Upper lobe of left lung (tissue), 6 donors: ENCODE measurements at places on chromosomes 7 and 10. TPM values are rescaled to one million over a fixed set of nuclear protein-coding genes. Genes with fewer than 3 reads are reported as not detected.

GRCh38 chr10:99369551-99369950 is 40.4 kb downstream of the CNNM1 start:
- no peak overlapping the region for H3K4me3 ChIP-seq
- DNase-seq: no peak
- H3K4me1 ChIP-seq: no peaks in the 10 kb centered on the region
- no peak overlapping the region for H3K27ac ChIP-seq

DNA sequence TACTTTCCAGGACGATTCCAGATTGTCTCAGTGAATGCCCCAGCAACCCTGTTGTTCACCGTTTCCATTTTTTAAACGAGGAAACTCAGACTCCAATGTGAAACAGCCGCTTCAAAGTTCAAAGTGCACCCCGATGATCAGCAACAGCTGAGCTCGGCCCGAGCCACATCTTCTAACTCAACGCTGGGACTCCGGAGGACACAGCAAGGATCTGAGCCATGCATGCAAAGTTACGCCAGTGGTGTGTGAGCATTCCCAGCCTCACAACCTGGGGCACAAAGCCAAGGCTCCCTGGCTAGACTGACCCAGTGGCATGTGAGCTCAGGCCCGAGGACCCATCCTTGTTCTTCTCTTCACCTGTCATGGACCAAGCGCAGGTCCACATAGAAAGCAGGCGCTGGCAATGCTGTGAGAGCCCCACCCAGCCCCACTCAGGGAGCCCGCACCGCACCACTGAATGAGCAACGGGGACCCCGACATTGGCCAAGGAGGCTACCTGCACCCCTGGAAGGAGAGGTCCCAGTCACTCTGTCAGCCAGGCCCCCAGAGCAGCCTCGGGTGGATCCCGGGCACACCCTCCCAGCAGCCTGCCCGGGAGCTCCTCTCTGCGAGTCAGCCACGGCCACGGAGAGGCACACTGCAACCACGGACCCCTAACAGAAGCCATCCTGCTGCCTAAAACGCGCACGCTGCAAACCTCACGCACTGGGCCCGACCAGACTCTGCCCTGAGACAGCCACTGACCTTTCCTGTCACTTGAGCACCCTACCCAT is 82.9 kb downstream of the MAD1L1 start:
- no peaks in the 10 kb centered on the region for H3K27me3 ChIP-seq
- no peak overlapping the region for H3K27ac ChIP-seq
- no peak overlapping the region for H3K4me3 ChIP-seq
- peaks cover 20% of the 10 kb centered on the region for H3K36me3 ChIP-seq

Gene CPA2
- not detected for total RNA-seq

Gene MBLAC1
- 3.0 TPM for total RNA-seq
